ENCODE measurements at places on chromosomes 11 and 22.

GRCh38 chr22:30867746-30868662 is 100.6 kb downstream of the MORC2 start:
- DNase-seq: no peak

GRCh38 chr11:86720546-86720945 is 48.1 kb upstream of the ME3 start:
- DNase-seq: no peak

- DNase-seq: no peak
Observed at GRCh38 chr22:43570531-43571165, 158.8 kb downstream of the MPPED1 start.

DNA sequence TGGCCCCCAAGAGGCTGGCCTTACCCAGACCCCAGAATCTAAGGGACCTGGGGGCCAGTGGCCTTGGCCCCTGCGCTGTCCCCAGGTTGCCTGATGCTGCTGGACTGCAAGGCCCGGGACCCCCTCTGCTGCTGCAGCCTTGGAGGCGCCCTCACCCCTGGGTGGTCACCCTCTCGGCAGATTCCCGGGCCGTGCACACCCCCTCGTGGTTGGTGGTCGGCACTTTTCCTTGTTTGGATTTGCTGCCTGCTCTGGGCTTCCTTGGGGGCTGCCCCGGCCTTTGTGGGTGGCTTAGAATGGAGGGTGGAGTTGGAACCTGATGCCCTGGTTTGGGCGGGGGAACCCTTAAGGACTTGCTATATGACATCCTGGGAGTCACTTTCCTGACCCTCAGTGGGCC is 5.3 kb downstream of the RIN1 start:
- DNase-seq: no peak

DNA sequence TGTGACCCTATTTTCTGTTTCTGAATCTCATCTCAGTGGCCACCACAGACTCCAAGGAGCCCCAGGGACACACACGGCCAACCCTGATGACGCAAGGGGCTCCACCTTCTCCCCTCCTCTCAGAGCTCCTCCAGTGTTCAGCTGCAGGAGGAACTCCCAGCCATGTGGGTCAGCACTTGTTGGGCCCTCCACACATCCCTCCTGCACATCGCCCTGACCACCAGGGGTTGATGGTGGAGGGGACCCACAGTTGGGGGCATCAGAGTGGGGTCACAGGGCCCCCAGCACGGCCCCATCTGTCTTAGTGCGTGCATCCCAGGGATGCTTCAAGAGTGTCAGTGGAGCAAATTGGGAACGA is 499.6 kb downstream of the BRD1 start:
- no peak for DNase-seq

Data from DMS79 (cell line).